ENCODE measurements at places on chromosomes 2 and 18.
A peak's percentile ranks its signal among the peaks of the same experiment; 100 is the strongest.

DNA sequence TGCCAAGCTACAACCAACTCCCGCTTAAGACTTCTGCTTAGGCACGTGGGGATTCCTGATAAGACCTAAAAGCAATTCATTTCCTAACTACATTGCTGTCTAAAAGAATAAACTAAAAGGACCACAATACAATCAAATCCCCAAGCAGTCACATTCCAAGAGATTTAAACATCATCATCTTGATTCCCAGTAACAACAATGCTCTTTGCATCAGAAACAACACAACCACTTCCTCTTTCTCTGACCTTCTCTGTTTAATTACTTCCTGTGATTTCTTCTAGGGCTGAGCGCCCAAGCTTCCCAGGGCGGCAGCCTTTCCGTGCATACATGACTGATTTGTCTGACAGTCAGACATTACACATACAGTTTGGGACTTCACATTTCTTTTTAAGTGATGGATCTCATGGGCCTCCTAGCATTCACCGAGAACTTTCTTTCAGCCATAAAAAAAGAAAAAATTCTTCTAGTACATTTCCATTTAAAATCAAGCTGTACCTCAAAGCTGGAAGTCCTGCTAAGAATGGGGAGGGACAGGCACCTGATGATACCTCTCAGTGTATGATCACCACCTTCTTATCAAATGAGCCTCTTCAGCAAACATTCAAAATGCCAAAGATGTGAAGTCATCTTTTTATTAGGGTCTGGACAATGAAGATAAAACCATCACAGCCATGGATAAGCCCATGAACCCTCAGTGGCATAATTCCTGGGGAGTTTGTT, 11.5 kb downstream of the SPRED2 start:
- no peak for DNase-seq

DNA sequence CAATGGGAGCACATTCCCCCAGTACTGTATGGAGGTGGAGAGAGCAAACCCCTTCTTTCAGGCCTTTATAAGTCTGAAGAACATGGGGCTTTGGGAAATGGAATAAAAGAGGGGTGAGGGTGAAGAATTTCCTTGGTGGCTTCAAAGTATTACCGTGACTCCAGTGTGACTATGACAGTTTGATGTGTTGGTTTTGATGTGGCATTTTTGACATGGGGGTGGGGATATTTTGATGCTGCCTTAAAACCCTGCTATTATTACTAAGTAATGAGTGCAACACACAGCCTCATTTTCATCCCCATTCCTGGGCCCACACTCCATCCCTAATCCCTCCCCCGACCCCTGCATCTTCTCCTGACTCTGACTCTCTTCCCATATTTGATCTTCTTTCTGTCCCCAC, 23.6 kb downstream of the QPCT start:
- no peak for DNase-seq

- DNase-seq, result peak; percentile 75
Measured at GRCh38 chr2:133837441-133838094, 269.3 kb upstream of the NCKAP5 start.

- DNase-seq, result no peak
Measured at GRCh38 chr2:111030260-111030891, 90.3 kb upstream of the BCL2L11 start.

DNA sequence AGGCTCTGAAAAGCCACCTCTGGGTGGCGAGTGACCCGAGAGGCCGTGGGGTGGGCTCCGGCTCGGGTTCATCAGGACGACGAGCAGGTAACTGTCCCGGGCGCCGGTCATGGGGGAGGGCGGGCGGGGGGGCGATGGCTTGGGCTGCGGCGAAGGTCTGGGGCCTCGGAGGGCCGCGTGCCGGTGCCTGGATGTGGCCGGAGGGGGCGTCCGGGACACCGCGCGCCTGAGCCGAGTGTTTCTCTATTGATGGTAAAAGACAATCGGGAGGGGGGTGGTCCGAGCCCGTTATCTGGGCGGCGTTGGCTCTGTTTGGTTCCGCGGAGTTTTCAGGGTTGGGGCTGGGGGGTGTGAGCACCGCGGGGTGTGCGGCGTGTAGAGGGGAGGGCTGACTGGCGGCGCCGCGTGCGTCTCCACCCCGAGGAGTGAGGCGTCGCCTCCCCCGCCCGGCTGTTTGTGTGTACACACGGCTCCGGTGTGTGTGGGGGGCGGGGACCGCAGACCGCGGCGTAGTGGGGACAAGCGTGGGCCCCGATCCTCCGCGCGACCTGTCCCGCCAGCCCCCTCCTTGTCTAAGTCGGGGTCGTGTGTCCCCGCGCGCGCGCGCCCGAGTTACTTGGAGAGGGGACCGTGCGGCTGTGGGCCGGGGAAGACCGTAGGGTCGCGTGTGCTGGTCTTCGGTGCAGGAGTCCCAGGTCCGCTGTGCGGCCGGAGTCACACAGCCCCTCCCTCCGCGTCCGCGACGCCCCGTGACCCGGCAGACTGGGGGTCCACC, 1.6 kb downstream of the CTIF start:
- DNase-seq, result peak; percentile 85

GRCh38 chr2:10083046-10083445, 2.8 kb upstream of the CYS1 start:
- no peak for DNase-seq

GRCh38 chr2:203871371-203871983, 3.9 kb downstream of the CTLA4 start:
- DNase-seq, result no peak

DNA sequence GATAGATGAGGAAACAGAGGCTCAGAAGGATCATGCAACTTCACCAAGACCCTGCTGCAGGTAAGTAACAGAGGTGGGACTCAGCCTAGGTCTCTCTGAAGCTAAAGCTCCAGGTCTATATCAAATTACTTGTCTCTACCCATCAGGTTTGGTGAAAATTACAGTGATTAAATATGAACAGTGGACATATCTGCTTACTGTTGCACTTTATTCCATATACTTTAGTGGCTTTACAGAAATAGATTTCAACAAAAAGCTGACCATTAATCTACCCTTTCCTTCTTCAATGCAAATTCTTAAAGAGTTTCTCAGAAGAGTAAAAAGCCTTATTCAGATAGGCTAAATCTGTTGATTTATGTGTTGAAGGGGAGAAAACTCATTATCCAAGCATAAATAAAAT, 42.8 kb upstream of the STK17B start:
- no peak for DNase-seq

- DNase-seq, result peak; percentile 66
Measured at GRCh38 chr2:238247002-238247822, 7.4 kb upstream of the HES6 start.

- DNase-seq, result peak; percentile 62
Measured at GRCh38 chr2:29841386-29842004, 79.9 kb downstream of the ALK start.

GRCh38 chr2:178277741-178278197, 83.5 kb downstream of the OSBPL6 start:
- no peak for DNase-seq

GRCh38 chr2:208407667-208408066, 1.1 kb downstream of the PTH2R start:
- DNase-seq, result peak; percentile 51

DNA sequence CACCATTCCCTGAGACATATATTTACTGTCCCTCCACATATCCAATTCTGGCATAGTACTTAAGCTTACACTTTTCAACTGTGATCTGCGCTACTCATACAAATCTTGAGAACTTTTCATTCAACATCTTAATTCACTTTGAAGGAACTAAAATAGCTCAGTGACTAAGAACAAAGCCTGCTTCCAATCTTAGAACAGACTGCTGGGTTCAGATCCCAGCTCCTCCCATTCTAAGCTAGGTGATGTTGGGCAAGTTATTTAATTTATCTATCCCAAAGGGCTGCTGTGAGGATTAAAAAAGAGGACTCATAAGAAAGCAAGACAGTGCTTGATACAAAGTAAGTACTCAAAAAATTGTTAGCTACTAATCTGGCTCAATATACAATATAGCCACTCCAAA, 57.9 kb downstream of the UGP2 start:
- DNase-seq, result no peak

DNA sequence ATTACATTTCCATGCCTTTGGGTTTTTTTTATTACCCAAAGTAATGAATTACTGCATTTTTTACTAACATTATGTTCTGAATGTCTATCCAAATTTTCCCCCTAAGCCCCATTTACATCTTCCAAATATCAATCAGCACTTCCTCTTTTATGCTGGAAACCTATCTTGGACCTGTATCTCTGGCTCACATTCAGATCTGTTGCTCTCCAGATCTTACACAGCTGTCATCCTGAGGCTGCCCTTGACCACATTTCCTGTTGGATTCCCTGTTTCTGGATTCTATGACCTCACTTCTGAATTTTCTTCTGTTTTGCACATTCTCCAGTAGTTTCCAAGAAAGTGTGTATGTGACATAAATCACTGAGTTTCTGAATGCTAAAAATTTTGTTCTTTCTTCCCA, 146.7 kb downstream of the PDE1A start:
- DNase-seq, result no peak

DNA sequence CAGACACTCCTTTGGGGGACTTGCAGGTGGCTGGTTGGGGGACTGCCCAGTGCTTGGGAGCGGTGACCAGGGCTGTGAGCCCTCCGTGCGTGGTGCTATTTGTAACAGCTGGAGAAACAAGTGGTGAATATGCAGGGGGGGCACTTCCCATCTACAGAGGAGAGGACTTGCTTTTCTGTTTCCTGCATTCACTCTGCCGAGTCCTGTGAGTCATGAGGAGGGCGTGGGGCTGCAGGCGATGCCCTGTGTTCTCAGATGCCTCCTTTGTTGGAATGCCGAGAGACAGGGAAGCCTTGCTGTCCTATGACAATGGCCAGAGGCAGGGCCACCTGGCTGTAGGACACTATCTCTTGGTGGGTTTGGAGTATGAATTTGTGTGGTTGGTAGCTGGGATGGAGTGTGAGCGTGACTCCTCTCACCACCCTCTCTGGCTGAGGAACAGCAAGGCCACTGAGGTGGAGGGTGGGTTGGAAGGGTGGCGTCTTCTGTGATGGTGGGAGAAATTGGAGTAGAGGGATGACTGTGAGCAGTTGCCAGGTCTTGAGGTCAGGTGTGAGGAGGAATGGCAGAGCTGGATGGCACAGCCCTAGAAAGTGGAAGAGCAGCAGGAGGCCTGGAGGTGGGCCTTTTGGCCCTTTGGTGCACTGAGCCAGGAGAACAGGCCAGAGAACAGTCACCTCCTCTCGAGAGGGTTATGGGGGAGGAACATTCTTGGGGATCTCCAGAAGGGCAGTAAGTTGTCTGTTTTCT, 24.3 kb downstream of the FHOD3 start:
- no peak for DNase-seq

DNA sequence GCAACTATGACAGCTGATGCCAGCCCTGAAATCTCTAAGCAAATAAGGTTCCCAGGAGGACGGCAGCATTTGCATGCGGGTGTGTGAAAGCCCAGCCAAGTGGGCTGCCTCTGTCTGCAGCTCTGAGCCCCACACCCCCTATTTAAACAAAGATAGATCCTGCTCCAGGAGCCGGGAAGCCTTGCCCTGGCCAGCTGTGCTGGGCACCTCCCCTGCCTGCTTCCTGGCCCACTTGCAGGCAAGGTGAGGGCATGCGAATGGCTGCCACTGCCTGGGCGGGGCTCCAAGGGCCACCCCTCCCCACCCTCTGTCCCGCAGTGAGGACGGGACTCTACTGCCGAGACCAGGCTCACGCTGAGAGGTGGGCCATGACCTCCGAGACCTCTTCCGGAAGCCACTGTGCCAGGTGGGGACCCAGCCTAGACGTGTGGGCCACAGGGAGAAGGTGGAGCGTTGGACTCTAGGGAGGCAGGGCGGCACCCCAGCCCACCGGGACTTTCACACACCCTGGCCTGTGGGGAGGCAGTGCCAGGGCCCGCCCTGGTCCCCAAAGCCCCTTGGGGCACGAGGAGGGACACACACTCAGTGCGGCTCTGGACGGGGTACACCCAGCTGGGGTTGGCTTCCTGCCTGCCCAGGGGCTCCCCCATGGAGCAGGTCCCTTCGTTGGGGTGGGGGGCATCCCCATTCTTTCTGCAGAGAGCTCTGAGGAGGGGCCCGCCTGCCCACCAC, at the start of gene ANO7:
Gene ANO7 (plus strand): TSS at position 317 of the 732 bp plus-strand sequence. CDS start 1,387 bp downstream, outside the sequence.
- DNase-seq, result peak; percentile 32

DNA sequence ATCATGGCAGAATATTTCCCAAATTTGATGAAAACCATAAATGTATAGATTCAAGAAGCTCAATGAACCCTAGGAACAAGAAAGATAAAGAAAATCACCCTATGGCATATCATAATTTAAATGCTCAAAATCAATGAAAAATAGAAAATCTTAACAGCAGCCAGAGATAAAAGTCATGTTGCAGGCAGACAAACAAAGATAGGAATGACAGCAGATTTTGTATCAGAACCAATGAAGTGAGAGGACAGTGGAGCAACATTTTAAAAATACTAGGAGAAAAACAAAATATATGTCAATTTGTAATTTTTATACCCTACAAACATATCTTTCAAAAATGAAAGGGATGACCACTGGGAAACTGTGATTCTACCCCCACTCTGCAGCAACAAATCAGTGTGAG, 203.3 kb downstream of the PIEZO2 start:
- DNase-seq, result no peak

DNA sequence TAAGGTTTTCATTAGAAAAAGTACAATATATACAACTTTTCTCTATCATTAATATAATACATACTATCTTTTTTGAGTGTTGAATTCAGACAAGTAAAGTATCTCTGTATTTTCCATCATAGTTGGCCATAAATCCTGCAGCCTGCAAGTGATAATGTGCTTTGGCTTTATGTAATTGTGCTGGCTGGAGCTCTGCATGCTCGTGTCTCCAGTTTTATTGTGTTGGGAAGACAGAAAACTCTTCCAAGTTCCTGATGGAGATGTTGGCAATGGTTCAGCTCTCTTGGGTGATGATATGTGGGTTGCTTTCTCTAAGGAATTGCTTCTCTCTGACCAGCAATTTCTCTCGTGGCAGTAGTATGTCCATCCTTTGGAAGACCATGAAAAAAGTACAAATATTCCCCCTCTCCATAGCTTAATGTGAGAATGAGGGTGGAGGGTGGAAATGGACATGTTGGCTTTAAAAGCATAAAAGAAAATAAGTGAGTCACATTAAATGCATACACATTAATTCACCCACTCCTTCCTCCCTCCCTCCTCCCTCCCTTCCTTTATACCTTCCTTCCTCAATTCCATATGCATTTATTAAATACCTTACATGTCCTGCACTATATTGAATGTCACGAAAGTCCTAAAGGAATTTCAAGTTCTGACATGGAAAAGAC, 344.2 kb downstream of the MTX2 start:
- no peak for DNase-seq

DNA sequence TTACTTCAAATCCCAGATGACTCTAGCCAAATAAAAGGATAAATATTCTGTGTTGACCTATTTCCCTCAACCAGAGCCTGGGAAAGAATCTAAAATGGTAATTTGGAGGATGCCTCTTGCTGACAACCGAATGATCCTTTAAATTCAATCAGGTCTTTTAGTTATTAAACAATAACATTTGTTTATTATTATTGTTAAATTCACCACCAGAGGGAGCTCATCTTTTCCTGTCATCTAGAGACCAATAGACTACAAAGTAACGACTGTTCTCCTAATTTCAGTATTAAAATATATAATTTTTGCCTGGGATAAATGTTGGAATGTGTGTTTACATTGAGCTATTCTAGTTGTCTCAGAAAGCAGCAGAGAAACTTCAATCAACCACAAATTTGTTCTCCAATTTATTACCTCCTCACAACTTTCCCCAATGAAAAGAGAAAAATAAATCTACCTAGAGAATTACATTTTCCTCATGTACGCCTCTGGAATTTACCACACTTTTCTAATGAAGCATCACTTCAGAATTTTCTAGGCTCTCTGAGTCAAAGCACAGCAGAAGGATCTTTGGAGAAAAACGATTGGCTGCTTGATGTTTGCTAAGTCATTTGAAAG, 142.7 kb downstream of the SCG2 start:
- DNase-seq, result no peak

- no peak for DNase-seq
Measured at GRCh38 chr2:7795778-7796563, 878.8 kb downstream of the RNF144A start.

All from D341Med (cell line).